Activated CD4-positive, alpha-beta T cell treated with anti-CD3 and anti-CD28 coated beads, Interleukin-2, amount 10 ng/mL, durations not matched to agents 24 days and 14 days (primary cell): ENCODE measurements at places on chromosomes 16 and 17. TPM values are rescaled to one million over a fixed set of nuclear protein-coding genes. Genes with fewer than 3 reads are reported as not detected.

GRCh38 chr16:28494121-28494851 is at the start of gene APOBR:
Gene APOBR (plus strand): TSS chr16:28494643. CDS start chr16:28494682, 39 bp downstream.
- DNase-seq = peak; percentile 96
- peaks cover 54% of the 10 kb centered on the region for H3K4me1 ChIP-seq
- peak within 1 kb of the TSS; percentile 98 for H3K27ac ChIP-seq
- H3K36me3 ChIP-seq = peaks cover 15% of the 10 kb centered on the region
- peak within 1 kb of the TSS; percentile 97 for H3K4me3 ChIP-seq

GRCh38 chr16:528111-529011 is 849 bp downstream of the CAPN15 start:
- peak overlapping the region; percentile 95 for H3K27ac ChIP-seq
- H3K4me1 ChIP-seq = peaks cover 18% of the 10 kb centered on the region
- H3K27me3 ChIP-seq = no peaks in the 10 kb centered on the region
- peak; percentile 79 for DNase-seq

GRCh38 chr17:14808425-14808824 is 456.7 kb downstream of the PMP22 start:
- H3K4me3 ChIP-seq = no peak overlapping the region
- no peaks in the 10 kb centered on the region for H3K36me3 ChIP-seq
- no peaks in the 10 kb centered on the region for H3K4me1 ChIP-seq

GRCh38 chr17:10247810-10248209 is 49.4 kb upstream of the GAS7 start:
- H3K27ac ChIP-seq = no peak overlapping the region
- H3K36me3 ChIP-seq = no peaks in the 10 kb centered on the region

GRCh38 chr16:3027983-3028715 is 4.3 kb downstream of the THOC6 start:
- H3K4me3 ChIP-seq = peak overlapping the region; percentile 83
- peaks cover 19% of the 10 kb centered on the region for H3K36me3 ChIP-seq
- H3K4me1 ChIP-seq = peaks cover 35% of the 10 kb centered on the region
- H3K27me3 ChIP-seq = peaks cover 10% of the 10 kb centered on the region
- DNase-seq = peak; percentile 96
- H3K27ac ChIP-seq = peak overlapping the region; percentile 56

- DNase-seq = no peak
- H3K27ac ChIP-seq = no peak overlapping the region
- H3K27me3 ChIP-seq = peaks cover 42% of the 10 kb centered on the region
- H3K4me3 ChIP-seq = no peak overlapping the region
Observed at GRCh38 chr17:36661047-36661666, 59.8 kb downstream of the MRM1 start.

DNA sequence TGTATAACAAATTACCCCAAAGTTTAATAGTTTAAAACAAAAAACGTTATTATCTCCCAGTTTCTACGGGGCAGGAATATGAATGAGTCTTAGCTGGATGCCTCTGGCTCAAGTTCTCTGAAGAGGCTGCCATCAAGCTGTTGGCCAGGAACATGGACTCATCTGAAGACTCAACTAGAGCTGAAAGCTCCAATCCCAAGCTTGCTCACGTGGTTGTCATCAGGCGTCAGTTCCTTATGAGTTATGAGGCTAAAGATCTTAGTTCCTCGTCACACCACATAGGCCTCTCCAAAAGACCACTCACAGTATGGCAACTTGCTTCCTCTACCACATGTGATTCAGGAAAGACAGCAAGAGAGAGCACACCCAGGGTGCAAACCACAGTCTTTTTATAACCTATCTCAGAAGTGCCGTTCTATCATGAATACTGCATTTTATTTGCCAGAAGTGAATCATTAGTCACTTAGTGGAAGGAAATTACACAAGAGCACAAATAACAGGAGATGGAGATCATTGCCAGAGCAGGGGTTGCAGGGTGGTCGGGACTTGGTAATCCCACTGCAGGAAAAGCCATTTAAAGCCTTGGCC is 48.7 kb upstream of the NLK start:
- H3K27me3 ChIP-seq = peaks cover 15% of the 10 kb centered on the region
- no peaks in the 10 kb centered on the region for H3K4me1 ChIP-seq
- no peak overlapping the region for H3K27ac ChIP-seq

DNA sequence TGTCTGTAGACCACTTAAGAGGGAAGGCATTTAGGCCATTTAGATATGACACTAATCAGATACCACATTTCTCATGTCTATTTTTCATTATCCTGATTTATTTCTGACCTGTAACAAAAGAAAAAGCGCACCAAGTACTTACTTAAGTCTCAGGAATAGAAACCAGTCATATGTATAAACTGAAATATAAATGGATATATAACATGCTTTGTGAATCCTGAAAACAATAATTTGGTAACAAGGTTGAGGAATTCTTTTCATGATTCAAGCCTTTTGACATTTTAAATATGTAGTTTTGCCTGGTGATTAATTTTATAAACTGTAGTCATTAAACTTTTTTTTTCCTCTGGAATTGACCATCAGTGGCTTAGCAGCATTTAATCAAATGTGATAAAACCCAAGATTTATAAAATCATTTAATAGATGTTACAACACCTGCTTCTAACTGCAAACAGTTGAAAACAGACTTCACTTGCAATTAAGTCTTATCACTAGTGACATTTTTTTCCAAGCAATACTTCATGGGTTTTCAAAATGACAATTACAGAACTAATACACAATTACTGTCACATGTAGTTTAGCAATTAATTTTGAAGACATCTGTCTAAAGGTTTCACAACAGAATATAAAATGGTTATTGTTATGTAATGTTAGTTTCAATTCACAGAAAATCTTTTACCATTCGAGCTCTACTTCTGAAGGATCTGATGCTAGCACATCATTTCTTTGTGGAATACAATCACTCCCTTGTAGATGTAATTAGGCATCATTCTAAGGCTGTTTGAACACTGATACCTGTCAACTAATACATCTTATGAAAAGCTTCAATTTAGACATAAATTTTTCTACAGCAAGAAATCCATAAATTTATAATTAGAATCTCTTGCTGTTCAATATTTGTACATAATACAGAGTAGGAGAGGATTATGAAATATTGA is 110.3 kb downstream of the TOX3 start:
- H3K27me3 ChIP-seq = no peaks in the 10 kb centered on the region
- no peak overlapping the region for H3K4me3 ChIP-seq
- no peaks in the 10 kb centered on the region for H3K4me1 ChIP-seq
- no peak for DNase-seq

- no peak for DNase-seq
- H3K4me3 ChIP-seq = no peak overlapping the region
- peaks cover 14% of the 10 kb centered on the region for H3K27me3 ChIP-seq
- H3K4me1 ChIP-seq = peaks cover 34% of the 10 kb centered on the region
Observed at GRCh38 chr17:55454906-55455474, 33.4 kb upstream of the MMD start.

DNA sequence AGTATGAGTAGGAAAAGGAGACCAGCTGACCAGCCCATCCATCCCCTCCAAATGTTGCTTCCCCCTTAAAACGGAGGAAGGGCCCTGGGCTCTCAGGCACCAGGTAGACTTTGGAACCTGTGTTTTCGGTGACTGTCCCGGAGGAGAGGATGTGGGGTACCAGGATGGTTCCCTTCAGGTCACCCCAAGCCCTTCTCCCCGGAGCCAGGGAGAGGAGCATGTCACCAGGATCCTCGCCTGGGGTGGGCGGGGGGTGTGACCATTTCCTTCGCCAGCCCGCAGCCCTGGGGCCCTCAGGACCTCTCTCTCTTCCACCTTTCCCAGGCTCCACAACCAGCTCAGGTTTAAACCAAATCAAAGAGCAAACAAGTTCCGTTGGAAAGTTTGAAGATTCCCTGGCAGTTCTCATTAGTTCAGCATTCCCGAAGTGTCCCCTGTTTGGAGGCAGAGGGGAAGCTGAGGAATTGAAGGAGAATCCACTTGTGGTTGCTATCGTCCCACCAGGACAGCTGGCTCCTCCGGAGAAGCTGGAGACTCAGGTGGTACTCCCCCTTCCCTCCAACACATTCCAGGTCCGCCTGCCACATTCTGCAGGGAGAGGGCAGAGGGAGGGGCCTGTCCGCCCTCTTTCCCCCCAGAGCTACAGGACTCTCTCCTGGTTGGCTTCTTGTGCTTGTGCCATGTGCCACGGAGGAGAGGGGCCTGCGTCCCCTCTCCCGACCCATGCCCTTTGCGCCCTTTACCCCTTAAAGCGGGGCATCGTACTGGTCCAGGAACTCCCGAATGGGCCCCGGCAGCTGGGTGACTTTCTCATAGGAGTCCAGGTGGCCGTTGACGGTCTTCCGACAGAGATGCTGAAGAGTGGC is 2.0 kb downstream of the SOCS3 start:
- peak; percentile 80 for DNase-seq
- peaks cover 49% of the 10 kb centered on the region for H3K4me1 ChIP-seq
- peaks cover 49% of the 10 kb centered on the region for H3K36me3 ChIP-seq
- peak overlapping the region; percentile 92 for H3K4me3 ChIP-seq

GRCh38 chr17:14747603-14747950 is 446.7 kb downstream of the HS3ST3B1 start:
- no peak overlapping the region for H3K4me3 ChIP-seq
- DNase-seq = no peak
- H3K4me1 ChIP-seq = peaks cover 2% of the 10 kb centered on the region

DNA sequence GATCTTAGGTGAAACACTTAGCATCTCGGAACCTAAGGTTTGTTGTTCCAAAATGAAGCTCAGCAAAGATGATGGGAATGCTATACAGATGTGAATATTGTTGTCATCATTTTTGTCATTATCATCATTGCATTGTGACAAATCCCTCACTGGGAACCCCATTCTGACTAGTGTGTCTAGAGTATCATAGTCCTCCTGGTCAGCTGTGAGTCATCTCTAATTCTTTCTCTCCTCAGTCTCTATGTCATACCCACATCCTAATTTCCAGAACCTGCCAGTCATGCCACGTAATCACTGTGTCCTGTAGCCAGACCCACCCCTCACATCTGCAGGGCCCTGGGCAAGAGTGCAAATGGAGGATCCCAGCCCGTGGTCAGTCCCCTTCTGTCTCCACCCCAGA is 60.5 kb upstream of the CLEC3A start:
- DNase-seq = no peak
- H3K27ac ChIP-seq = no peak overlapping the region
- H3K36me3 ChIP-seq = no peaks in the 10 kb centered on the region
- peaks cover 2% of the 10 kb centered on the region for H3K4me1 ChIP-seq

DNA sequence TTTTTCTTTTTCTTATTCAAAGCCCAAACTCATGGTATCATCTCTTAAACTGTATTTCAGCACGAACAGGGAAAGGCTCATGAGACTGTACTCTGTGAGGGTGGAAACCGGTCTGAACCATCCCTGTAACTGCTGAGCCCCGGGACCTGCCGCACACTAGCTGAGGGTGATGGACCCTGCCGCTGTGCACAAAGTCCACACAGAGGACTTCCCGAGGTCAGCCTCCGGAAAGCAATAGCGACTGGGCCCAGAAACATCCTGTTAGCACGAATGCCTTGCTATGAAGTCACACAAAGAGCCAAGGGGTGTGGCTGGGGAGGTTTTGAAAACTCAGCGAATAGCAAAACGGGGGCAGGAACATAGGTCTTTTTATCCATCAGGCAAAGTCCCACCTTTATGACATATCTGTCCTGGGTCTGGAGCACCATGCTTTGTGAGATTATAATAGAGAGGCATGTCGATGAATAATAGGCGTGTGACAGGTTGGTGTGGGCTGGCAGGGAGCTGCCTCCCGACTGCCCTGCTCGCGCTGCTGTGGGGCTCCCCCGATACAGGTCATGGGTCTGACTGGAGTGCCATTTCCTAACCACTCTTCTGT is 33.4 kb downstream of the CDK5R1 start:
- no peaks in the 10 kb centered on the region for H3K27me3 ChIP-seq
- H3K4me3 ChIP-seq = peak overlapping the region; percentile 80
- H3K4me1 ChIP-seq = peaks cover 70% of the 10 kb centered on the region
- DNase-seq = peak; percentile 85
- H3K36me3 ChIP-seq = no peaks in the 10 kb centered on the region
- peak overlapping the region; percentile 91 for H3K27ac ChIP-seq

DNA sequence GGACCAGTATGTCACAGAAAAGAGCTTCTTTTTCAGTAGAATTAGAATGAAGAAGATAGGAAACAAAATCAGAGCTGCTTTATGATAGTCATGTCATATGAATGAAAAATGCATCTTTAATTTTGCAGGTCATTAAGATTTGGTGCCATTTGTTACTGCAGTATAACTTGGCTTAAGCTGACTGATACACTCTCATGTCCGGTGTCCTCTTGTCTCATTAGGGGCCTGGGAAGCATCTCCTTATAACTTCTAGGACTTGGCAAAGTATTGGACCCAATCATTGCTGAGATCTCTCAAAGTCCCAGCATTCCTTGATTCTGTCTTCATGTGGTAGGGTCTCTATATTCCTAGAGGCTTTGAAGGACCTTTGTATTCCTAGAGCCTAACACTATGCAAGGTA is 559.4 kb downstream of the TOX3 start:
- no peaks in the 10 kb centered on the region for H3K27me3 ChIP-seq
- DNase-seq = no peak
- no peak overlapping the region for H3K4me3 ChIP-seq

DNA sequence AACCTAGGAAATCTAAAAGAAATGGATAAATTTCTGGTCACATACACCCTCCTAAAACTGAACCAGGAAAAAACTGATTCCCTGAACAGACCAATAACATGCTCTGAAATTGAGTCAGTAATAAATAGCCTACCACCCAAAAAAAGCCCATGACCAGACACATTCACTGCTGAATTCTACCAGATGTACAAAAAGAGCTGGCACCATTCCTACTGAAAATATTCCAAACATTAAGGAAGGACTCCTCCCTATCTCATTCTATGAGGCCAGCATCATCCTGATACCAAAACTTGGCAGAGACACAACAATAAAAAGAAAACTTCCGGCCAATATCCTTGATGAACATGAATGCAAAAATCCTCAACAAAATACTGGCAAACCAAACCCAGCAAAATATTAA is 52.9 kb downstream of the TTC19 start:
- peaks cover 65% of the 10 kb centered on the region for H3K36me3 ChIP-seq
- peaks cover 12% of the 10 kb centered on the region for H3K4me1 ChIP-seq
- no peak overlapping the region for H3K27ac ChIP-seq
- no peak for DNase-seq
- H3K27me3 ChIP-seq = no peaks in the 10 kb centered on the region

DNA sequence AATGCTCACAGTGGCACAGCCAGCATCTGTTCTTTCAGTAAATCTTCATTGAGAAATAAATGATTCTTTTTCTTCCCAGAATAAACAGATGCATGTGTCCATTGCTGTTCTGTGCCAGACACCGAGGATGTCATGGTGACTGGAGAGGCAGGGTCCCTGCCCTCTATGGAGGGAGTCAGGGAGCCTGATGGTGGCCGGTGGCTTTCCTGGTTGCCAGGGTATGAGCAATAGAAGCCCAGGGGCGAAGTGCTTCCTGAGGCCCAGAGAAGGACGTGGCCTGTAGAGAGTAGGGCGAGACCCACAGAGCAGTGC is 29.9 kb upstream of the NUDT16L1 start:
- H3K36me3 ChIP-seq = peaks cover 25% of the 10 kb centered on the region
- no peaks in the 10 kb centered on the region for H3K27me3 ChIP-seq
- DNase-seq = no peak
- H3K27ac ChIP-seq = peak overlapping the region; percentile 88
- peak overlapping the region; percentile 61 for H3K4me3 ChIP-seq
- peaks cover 47% of the 10 kb centered on the region for H3K4me1 ChIP-seq

DNA sequence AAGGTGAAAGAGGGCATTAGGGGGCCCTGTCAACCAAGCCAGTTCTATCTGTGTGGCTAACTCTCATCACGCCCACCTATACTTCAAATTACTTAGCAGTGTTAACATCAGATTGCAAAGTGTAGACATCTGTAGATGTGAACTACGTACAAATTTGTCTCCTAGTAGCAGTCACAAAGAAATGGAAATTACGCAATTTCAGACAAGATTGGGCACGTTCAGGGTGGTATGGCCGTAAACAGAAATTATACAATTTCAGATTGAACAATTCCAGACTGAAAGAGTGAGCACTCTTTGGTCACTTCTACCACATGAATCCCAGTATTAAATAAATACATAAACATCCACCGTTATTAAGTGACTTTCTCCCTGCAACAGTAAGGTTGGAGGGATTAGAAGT is 592.7 kb upstream of the PSMD7 start:
- H3K27ac ChIP-seq = no peak overlapping the region

ADGRG3 gene
- not detected in 2 replicates for total RNA-seq

PLXDC1 gene
- total RNA-seq = 0.16 and 0.43 TPM in 2 replicates

ACTG1 gene
- 3,353 and 3,420 TPM in 2 replicates for total RNA-seq
